H7 (cell line): ENCODE measurements at places on chromosomes 2 and 18.

- DNase-seq = no peak
Measured at GRCh38 chr18:68083131-68083530, 566.6 kb upstream of the DSEL start.

GRCh38 chr2:205270689-205271088 lies 411.6 kb upstream of the NRP2 start:
- no peak for DNase-seq

DNA sequence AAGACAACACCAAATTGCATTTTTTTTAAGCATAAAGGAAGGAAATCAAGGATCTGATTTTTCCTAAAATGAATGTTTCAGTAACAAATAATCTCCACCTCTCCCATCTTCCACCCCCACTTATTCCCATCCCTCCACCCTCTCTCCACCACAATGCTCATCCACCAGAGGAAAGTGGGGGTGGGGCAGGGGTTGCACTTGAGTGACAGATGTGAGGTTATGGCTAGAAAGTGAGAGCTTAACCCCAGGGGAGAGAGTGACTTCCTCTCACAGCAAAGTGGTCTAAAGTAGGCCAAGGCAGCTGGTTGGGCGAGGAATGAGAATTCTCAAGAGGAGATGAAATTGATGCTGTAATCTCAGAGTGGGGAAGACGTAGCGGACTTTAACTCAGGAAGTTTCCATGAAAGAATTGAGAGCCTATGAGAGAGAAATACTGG lies 104.7 kb downstream of the HNRNPLL start:
- no peak for DNase-seq

DNA sequence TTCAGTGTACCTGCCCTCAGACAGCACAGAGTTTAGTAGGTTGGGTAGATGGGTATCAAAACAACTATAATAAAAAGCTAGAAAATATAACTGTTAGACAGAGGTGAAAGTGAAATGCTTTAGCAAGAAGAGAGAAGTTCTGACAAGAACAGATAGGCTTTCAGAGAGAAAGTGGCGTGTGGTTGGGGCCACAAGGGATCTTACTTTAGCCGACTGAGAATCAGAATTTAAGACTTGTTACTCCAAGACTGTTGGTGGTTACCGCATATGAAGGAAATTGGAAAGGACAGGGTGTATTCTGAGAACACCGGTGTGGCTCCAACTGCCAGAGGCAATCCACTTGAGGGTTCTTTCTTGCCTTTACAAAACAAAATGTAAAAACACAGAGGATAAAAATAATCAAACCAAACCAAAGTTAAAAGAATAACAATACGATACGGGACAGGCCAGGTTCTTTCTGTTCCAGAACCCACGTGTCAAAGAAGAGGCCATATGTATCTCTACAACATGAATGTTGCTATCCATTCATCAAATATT lies 44.4 kb upstream of the AGPS start:
- no peak for DNase-seq

DNA sequence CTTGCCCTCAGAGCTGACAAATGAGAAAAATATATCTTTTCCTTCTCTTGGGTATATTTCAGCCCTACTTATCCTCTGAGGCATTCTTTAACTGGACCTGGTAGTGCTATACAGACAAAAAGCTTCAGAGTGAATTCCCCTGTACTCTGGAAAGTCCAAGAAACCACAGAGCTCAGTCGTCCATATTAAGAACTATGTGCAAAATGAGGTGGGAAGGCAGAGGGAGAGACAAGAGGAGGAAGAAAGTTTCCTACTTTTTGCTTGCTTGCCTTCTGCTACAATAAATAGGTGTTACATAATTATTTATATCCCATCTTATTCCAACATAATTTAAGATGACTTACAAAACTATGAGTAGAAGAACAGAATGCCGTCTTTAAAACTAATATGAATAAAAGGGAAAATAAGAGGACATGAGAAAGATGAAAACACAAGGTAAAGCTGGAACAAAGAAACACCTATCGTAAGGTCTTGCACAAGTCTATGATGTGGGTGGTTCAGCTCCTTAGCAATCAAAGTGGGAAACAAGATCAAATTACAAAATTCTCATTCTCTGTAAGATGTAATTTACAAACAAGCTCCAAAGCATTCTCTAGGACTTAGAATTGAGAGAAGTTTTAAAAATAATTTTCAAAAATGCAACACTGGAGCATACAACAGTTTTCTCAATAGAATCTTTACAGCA lies 97.9 kb downstream of the BAZ2B start:
- DNase-seq = no peak

DNA sequence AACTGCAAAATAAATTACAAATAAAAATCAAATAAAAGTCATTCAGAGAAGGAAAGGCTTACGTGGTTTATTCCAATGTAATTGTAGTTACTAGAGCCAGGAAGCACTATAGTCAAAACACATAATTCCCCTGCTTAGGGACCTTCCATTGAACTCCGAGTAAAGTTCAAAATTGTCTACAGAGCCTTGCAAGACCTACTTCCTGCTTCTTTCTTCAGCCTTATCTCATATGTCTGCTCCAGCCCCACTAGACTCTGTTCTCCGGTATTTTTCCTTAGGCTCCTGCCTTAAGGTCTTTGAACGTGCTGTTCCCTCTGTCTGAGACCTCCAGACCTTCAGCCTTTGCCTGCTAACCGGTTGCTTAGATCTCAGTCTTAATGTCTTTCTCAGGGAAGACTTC lies 104.3 kb downstream of the ARL6IP6 start:
- no peak for DNase-seq

- DNase-seq = no peak
Measured at GRCh38 chr2:216770050-216770449, 74.7 kb upstream of the IGFBP5 start.

DNA sequence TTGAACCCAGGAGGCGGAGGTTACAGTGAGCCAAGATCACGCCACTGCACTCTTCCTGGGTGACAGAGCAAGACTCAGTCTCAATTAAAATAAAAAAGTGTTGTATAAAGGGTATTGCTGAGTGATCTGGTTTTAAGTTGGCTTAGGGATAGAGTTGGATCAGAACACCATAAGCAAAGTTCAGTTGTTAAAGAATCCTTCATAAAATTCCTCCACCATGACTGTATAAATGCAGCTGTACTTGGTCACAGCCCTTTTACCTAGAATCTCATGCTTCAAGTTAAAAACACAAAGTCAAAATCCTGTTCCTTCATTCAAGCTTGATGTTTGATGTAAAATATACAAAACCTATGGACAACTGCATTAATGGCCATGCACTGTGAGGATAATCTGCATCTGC lies 33.4 kb upstream of the PNO1 start:
- DNase-seq = no peak
